ENCODE measurements at places on chromosomes 11 and 22. TPM values are rescaled to one million over a fixed set of nuclear protein-coding genes. Genes with fewer than 3 reads are reported as not detected.
A peak's percentile ranks its signal among the peaks of the same experiment; 100 is the strongest.

Gene PGR
- polyA plus RNA-seq: not detected

DNA sequence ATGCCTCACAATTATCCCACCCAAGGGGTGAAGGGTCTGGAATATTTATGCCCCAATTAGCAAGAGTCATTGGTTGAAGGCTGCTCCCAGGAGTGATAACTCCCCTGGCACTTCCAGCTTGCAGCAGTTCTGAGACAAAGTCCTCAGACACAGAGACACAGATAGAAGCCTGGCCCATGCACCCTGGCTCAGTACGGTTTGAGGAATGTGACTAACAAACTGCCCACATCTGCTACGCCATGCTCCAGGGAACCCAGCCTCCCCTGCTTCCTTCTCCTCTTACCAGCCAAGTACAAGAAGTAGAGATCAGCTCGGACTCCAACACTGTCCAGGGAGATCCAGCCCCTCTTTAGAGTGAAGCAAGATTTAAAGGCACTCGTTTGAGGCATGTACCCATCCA, 48.5 kb upstream of the BMAL1 start:
- DNase-seq: no peak

Gene SPTY2D1
- polyA plus RNA-seq: 7.3 TPM

- DNase-seq: peak; percentile 68
Observed at GRCh38 chr11:65588199-65589054, 7.2 kb downstream of the KCNK7 start.

DNA sequence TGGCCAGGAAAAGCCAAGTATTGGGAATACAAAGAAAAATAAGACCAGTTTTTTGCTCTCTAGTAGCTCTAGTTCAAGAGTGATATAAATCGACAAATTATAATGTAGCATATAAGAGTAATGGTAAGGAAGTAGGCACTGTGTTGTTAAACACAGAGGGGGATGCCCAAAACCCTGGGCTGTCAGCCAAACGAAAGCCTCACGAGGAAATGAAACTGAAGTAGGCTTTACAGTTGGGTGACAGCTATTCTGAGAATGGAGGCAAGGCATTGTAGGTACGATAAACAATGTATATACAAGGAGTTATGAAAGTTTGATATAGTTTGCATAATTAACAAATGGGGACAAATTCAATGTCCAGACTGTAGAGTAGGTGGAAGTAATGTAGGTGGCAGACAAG, 176.4 kb downstream of the FAM181B start:
- no peak for DNase-seq

Gene SEZ6L
- polyA plus RNA-seq: not detected

GRCh38 chr11:76962583-76963416, 71.4 kb upstream of the B3GNT6 start:
- DNase-seq: no peak

- no peak for DNase-seq
Observed at GRCh38 chr11:119942583-119943297, 195.2 kb downstream of the TRIM29 start.

- DNase-seq: no peak
Observed at GRCh38 chr11:35344681-35345574, 74.4 kb downstream of the SLC1A2 start.

Gene DGAT2
- polyA plus RNA-seq: not detected

Gene DHCR7
- 18.7 TPM for polyA plus RNA-seq

DNA sequence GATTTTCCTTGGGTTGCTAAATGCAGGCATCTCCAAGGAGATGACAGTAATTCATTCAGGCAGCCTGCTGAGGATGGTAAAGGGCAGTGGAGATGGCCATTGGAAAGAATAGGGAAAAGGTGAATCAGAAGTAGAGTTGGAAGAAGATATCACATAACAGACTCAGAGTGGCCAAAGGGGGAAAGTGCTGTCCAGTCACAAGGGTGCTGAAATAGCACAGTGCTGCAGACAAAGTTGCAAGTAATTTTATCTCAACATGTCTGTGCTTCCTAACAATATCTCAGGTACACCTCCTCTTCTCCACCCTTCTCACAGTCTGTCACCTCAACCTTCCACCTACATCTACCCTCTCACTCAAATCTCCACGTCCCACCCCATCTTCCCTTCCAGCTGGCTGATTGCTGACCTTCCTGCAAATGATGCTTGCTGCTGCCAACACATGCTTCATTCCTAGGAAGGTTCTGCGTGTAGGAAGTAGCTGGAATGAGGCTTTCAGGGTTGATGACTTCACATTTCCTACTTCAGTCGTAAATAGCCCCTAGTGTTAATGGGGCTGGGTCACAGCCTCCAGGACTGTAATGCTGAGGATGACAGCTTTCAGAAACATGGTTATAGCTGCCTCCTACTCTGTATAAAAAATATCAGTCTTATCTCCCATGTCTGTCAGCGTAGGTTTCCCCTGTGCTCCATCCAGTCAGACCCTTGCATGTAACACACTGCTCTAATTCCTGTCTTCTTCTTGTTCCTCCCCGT, 123.9 kb downstream of the CTNND1 start:
- no peak for DNase-seq

- DNase-seq: no peak
Observed at GRCh38 chr11:8917157-8917825, 6.3 kb downstream of the AKIP1 start.

Gene ZNF280B
- 2.1 TPM for polyA plus RNA-seq

- DNase-seq: no peak
Observed at GRCh38 chr11:4086575-4087353, 7.8 kb upstream of the RRM1 start.

Gene MMP27
- not detected for polyA plus RNA-seq

Gene CTSC
- polyA plus RNA-seq: 166 TPM

DNA sequence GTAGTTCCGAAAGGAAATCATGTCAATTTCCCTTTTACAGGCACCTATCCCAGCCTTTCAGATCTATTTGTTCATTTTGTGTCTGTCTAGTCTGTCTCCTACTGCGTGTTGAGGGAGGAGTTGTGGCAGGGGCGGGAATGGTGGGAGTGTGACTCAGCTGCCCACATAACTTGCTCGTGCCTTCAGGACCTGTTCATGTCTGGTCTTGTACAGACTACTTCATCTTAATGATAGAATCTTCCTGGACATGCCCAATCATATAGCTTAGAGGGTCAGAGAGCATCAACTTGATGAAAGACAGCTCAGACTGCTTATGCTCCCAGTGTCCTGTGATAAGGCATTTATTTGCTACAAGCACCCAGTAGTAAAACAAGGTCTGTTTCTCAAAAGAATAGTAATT, 61.0 kb upstream of the BIRC3 start:
- no peak for DNase-seq

- no peak for DNase-seq
Observed at GRCh38 chr22:27574651-27575050, 226.9 kb downstream of the MN1 start.

DNA sequence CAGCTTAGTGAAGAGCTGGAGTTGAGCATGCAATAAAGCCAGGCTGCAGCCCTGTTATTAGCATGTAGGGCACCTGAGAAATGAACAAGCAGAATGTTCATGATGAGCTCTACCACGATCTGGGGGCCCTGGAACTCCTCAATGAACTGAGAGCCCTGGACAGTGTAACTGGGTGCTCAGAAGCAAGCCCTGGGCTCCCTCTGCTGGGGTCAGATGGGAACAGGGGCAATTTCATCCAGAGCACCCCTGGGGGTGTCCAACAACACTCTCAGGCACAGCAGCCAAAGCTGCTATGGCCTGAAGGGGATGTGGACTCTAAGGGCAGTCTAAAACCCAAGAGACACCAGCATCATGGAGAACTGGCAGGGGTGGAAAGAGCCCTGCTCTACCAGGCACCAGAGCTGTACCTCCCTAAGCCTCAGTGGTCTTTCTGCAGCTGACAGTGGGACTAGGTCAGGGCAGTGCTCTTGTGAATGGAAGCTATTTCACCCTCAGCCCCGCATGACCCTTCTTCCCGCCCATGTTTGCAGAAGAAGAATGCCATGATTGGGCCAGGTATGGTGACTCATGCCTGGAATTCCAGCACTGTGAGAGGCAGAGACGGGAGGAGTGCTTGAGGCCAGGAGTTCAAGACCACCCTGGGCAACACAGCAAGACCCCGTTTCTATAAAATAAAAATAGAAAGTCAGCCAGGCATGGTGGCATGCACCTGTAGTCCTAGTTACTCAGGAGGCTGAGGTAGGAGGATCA, 28.9 kb downstream of the THOC5 start:
- DNase-seq: no peak

- DNase-seq: no peak
Observed at GRCh38 chr11:105315287-105315686, 175.7 kb upstream of the CARD18 start.

DNA sequence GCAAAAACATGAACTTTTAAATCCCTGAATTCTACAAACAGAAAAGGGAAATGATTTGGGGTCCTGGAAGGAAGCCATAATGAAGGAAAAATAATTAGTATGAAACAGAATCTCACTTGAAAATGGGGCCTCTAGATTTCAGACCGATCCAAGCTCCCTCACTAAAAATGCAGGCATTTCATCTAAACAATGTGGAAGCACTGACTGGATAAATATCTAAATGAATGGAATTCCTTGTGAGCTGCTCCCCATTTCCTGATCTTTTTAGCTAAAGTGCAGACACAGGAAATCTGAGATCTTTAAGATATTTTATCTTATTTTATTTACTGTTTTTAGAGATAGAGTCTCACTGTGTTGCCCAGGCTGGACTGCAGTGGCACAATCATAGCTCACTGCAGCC, 1255.8 kb downstream of the LRRC4C start:
- no peak for DNase-seq

Gene NXPE1
- polyA plus RNA-seq: not detected

DNA sequence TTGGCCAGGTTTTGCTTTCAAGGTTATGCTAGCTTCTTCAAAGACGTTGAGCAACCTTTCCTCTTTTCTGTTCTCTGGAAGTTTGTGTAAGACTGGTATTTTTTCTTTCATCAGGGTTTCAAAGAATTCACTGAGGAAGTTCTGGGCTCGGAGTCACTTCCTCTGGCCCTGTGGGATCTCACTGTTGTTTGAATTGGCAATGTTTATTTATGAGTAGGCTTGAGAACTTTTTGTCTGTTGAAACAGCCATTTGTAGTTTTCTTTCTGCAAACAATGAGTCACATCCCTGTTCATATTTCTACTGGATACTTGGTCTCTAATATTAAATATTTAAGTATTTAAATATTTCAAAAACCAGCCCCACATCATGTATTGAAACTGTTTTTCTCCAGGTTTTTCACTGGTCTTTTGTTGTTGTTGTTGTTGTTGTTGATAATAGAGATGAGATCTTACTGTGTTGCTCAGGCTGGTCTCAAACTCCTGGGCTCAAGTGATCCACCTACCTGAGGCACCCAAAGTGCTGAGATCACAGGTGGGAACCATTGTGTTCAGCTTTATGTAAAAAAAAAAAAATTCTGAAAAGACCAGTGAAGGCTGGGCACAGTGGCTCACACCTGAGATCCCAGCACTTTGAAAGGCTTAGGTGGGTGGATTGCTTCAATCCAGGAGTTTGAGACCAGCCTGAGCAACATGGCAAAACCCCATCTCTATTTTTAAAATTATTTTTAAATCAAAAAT, 26.9 kb downstream of the SUSD2 start:
- DNase-seq: no peak

DNA sequence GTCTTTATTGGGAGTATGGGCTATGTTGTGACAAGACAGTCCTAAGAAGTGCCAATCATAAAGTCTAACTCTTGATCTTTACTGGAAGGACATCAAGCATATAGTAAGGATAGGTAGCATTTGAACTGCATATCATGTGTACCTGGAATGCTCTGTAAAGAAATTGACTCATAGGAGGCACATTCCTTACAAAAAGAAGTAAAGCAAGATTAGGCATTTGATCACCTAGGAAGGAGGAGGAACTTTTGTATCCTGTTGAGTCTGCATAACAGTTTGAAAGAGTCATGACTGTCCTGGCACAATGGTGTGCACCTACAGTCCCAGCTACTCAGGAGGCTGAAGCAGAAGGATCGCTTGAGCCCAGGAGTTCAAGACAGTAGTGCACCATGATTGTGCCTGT, 42.2 kb upstream of the DNAJB7 start:
- DNase-seq: no peak

Gene ELFN2
- polyA plus RNA-seq: not detected

Gene MAPK8IP1
- polyA plus RNA-seq: not detected

Gene PRAME
- polyA plus RNA-seq: not detected

GRCh38 chr22:30185549-30185948, 61.0 kb downstream of the LIF start:
- no peak for DNase-seq

- DNase-seq: no peak
Observed at GRCh38 chr22:28855355-28856094, 27.8 kb upstream of the ZNRF3 start.

- DNase-seq: no peak
Observed at GRCh38 chr22:40469181-40469580, 98.8 kb downstream of the SGSM3 start.

Gene TENM4
- polyA plus RNA-seq: not detected

DNA sequence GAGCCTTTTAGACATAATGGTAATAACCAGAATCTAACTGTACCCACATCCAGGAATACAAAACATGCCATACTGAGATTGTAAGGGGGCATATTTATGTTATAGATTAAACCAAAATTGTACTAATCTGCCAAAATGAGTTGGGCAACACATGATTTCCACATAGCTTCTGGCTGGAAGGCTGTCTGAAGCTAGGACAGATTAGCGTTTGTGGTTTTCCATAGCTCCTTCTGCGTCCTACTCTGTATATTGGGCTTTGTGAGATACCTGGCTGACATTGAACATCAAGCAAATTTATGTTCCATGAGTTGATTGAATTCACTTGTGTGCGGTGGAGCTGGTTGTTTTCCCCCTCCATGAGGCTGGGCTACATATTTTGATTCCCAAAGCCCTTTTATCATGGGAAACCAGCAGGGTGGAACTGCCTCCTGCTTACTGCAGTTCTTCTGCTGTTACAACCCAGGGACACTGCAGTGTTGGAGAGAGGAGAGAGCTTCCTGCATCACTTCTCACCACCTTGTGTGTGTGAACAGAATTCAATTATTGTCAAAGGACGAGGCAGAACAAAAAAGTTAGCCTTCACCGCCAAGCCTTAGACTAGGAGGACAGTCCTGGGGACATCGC, 114.9 kb downstream of the C11orf91 start:
- no peak for DNase-seq

Gene MUC2
- polyA plus RNA-seq: not detected

Gene CCDC116
- polyA plus RNA-seq: not detected

DNA sequence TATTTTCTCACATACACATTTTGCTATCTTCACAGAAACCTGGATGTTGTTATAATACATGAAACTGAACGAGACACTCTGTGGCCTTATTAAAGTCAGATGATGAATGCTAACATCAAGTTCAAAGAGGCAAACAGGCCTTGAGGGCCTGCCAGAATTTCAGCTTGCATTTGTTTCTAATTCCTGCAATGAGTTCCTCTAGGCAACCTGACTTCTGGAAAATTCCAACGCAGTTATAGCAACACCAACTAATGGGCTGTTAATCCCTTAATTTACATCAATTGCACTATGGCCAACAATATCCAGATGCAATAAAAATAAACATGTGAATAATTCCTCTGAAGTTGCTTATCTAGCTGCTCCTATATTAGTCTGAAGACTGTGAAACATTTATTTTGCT, 19.1 kb downstream of the PAX6 start:
- no peak for DNase-seq
